ENCODE measurements at places on chromosomes 2 and 18.

GRCh38 chr2:171134624-171135230 lies 26.0 kb downstream of the TLK1 start:
- H3K4me1 ChIP-seq = peaks cover 18% of the 10 kb centered on the region
- peaks cover 12% of the 10 kb centered on the region for H3K36me3 ChIP-seq
- H3K27me3 ChIP-seq = no peaks in the 10 kb centered on the region
- no peak overlapping the region for H3K27ac ChIP-seq

DNA sequence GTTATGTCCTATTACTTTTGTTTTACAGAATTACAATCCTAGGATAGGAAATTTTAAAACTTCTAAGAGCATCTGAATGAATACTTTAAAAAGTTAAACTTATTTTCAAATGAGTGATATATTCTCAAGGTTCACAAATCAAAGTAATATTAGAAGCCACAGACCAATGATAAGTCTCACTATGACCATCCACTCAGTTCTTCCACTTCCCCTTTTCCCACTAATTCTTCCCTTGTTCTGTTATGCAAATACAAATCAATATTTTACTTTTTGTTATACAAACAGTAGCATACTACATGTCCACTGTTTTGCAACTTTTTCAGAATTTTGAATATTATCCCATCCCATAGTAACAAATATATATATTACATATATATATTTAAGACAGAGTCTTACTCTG lies 20.2 kb downstream of the USP37 start:
- no peak for DNase-seq
- no peak overlapping the region for H3K4me3 ChIP-seq
- no peak overlapping the region for H3K27ac ChIP-seq
- H3K27me3 ChIP-seq = no peaks in the 10 kb centered on the region

GRCh38 chr2:120959426-120959825 lies 223.8 kb downstream of the GLI2 start:
- no peak for DNase-seq
- H3K36me3 ChIP-seq = no peaks in the 10 kb centered on the region
- H3K4me3 ChIP-seq = no peak overlapping the region
- no peaks in the 10 kb centered on the region for H3K4me1 ChIP-seq

GRCh38 chr2:25088817-25089516 lies 47.1 kb downstream of the EFR3B start:
- H3K27me3 ChIP-seq = peaks cover 2% of the 10 kb centered on the region
- no peak for DNase-seq
- no peaks in the 10 kb centered on the region for H3K4me1 ChIP-seq
- no peaks in the 10 kb centered on the region for H3K36me3 ChIP-seq

GRCh38 chr2:15732341-15733077 lies 140.8 kb downstream of the DDX1 start:
- no peak overlapping the region for H3K27ac ChIP-seq
- no peak overlapping the region for H3K4me3 ChIP-seq
- H3K36me3 ChIP-seq = no peaks in the 10 kb centered on the region
- H3K27me3 ChIP-seq = no peaks in the 10 kb centered on the region
- no peak for DNase-seq

- no peaks in the 10 kb centered on the region for H3K36me3 ChIP-seq
- no peak overlapping the region for H3K4me3 ChIP-seq
- H3K27me3 ChIP-seq = peaks cover 9% of the 10 kb centered on the region
- H3K27ac ChIP-seq = no peak overlapping the region
Measured at GRCh38 chr18:49843778-49844625, 30.7 kb upstream of the ACAA2 start.

- H3K4me3 ChIP-seq = no peak overlapping the region
- no peaks in the 10 kb centered on the region for H3K27me3 ChIP-seq
- H3K27ac ChIP-seq = peak overlapping the region; percentile 55
- H3K36me3 ChIP-seq = peaks cover 88% of the 10 kb centered on the region
- no peak for DNase-seq
- H3K4me1 ChIP-seq = peaks cover 73% of the 10 kb centered on the region
Measured at GRCh38 chr2:161170958-161171932, 11.0 kb downstream of the TANK start.

DNA sequence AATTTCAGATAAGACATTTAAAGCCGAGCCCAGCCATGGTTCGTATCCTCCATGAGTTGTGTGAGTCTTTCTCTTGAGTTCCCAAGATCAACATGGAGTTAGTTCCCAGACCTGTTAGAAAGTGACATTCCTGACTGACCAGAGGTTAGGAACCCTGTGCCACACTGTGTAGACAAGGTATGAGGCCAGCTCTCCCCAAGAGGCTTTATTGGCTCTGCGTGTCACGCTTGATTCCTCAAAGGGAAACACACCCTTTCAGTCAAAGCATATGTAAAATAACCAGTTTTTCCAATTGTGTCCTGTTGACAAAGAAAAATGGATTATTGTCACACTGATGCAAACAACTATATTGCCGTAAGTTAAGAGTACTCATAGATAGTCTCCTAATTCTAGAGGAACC lies 1.2 kb downstream of the SULT1C3 start:
- no peaks in the 10 kb centered on the region for H3K4me1 ChIP-seq
- H3K4me3 ChIP-seq = no peak overlapping the region
- H3K27me3 ChIP-seq = peaks cover 3% of the 10 kb centered on the region
- H3K36me3 ChIP-seq = no peaks in the 10 kb centered on the region

- H3K4me1 ChIP-seq = no peaks in the 10 kb centered on the region
- no peaks in the 10 kb centered on the region for H3K36me3 ChIP-seq
- no peak for DNase-seq
- peaks cover 2% of the 10 kb centered on the region for H3K27me3 ChIP-seq
- no peak overlapping the region for H3K4me3 ChIP-seq
- no peak overlapping the region for H3K27ac ChIP-seq
Measured at GRCh38 chr2:225581135-225581534, 181.6 kb downstream of the NYAP2 start.

DNA sequence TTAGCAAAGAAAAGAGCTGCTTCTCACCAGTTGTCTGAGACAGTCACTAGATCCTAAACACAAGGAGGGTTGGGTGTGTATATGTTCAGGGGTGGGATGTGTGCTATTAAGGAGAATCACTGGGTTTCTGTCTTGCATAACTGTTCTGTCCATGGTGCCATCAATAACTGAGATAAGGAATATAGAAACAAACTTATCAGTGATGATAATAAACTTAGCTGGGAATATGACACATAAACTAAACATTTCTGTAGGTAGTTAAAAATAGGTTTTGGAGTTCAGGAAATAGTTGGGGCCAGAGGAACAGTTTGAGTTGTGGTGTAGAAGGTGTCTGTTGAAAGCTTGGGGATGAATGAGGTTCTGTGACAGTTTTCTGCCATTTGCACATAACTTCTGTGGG lies 17.4 kb downstream of the NAPG start:
- no peaks in the 10 kb centered on the region for H3K27me3 ChIP-seq
- no peak overlapping the region for H3K4me3 ChIP-seq
- peaks cover 70% of the 10 kb centered on the region for H3K36me3 ChIP-seq
- peaks cover 3% of the 10 kb centered on the region for H3K4me1 ChIP-seq
- no peak for DNase-seq

DNA sequence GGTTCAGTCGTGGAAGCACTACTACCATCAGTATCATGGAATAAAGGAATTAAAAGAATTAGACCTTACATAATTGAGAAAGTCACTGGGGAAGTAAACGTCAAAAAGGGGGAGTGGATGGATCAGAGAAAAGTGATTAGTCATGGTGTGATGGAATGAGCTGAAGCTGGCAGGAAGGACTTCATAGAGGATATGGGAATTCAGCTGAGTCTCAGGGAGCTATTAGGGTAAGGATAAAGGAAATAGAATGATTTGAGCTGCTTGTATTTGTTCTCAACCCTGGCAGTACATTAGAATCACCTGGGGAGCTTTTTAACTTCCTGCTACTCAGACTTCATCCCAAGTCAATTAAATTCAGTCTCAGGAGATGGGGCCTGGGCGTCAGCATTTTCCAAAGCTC lies 53.4 kb upstream of the SETBP1 start:
- peaks cover 2% of the 10 kb centered on the region for H3K27me3 ChIP-seq
- no peaks in the 10 kb centered on the region for H3K36me3 ChIP-seq

Data from activated CD4-positive, alpha-beta memory T cell treated with anti-CD3 and anti-CD28 coated beads, Interleukin-2, amount 10 ng/mL, durations not matched to agents 7 days and 5 days (primary cell).